SIG-M5 (cell line): ENCODE measurements at places on chromosomes 5 and 9.

DNA sequence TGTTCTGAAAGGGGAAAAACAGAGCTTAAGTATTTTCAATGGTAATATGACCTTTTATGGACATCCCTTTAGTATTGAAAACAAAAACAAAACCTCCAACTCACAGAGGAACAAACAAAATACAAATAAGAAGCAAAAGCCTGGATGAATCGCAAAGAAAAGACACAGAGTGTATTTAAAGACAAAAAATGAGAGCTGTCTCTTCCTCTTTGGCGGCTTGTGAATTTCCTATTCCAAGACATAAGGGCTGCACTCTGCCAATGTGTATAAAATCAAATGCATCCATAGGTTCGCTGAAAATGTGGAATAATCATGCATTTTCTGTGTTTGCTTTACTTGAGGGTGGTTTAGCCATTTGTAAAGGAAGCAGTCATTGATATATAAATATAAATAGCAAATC, 739.3 kb upstream of the ZNF608 start:
- DNase-seq: no peak

- DNase-seq: no peak
These were observed 79.1 kb downstream of the ZNF618 start for GRCh38 chr9:113955076-113955752.

- DNase-seq: no peak
These were observed 38.1 kb upstream of the ISL1 start for GRCh38 chr5:51345106-51345505.

GRCh38 chr9:18564018-18564880, 90.3 kb downstream of the ADAMTSL1 start:
- no peak for DNase-seq

DNA sequence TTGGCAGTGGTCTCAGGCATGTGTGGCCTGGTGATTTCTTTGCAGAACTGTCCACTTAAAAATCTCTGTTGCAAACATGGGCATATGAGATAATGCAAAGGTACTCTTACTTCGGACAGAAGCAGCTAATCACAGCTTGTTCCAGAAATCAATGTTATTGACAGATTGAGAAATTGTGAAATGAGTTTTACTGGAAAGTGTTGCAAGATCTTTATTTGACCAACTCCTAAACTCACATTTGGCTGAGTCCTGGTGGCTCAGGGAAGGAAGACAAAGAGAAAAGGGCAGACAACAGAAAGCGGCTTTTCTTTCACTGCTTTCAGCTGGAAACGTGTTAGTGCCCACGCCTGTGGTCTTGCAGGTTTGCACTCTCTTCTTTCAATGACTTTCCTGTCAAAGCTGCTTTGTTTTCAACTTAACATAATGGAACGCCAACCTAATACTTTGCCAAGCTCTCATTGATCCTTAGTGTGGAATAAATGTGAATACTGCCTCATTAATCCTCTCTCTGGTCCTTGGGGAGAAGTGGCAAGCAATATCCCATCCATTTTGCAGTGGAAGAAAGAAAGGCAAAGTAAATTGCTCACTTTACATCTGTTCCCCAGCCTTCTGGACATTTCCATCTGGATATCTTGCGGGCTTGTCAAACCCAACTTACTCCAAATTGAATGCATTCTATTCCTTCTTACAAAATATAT, 586.4 kb downstream of the LRRC70 start:
- DNase-seq: no peak

DNA sequence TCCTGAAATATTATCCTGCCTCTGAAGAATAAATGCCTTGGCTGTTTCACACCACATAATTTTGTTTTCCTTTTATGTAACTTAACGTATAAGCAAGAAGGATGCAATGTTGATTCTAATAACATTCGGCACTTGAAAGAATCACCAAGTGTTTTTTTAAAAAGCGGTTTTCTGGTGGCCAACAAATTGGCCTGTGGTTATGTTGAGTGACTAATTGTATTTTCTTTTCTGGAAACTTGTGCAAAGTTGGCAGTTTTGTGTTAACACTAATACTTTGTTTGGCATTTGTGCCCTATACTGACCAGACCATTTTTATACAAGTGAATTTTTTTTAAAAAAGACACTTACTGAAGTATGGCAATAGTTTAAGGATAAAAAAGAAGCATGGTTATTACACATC, 452.7 kb downstream of the BNC2 start:
- DNase-seq: no peak

- no peak for DNase-seq
These were observed 416.6 kb downstream of the ARHGEF28 start for GRCh38 chr5:74042559-74042958.

- DNase-seq: no peak
These were observed 329.8 kb downstream of the ZNF608 start for GRCh38 chr5:124416627-124417026.
